ENCODE measurements at places on chromosomes 7 and 10.

DNA sequence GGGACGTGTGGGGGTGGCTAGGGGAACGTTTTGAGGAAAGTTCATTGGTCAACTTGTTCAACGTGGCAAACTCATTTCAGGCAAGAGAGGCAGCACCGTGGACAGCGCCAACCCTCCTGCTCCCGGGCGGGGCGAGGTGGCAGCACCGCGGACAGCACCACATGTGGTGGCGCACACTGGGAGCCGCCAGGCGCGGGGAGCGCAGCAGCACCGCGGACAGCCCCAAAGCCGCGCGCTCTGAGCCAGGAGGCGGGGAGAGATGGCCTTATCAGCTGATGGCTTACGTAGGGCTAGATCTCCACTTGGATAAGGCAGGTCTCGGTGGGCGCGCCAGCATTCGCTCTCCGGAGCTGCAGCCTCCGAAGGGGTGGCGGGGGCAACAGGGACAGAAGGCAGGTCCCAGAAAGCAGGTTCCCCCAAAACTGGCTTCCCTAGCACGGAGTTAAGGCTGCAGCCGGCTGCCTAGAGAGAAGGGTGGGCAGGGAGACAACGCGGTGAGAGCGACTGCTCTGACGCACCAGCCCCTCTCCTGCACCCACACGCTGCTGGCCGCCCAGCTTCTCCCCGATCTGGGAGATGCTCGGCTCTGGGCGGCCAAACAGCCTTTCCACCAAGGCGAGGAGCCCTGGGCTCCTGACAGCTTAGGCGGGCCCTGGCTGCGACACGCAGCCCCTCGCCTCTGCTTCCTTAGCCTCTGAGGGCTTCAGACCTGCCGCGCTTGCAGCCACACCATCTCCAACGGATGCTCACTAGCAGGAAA lies at the start of gene HTR5A:
TSS of gene HTR5A (plus strand) at position 333 of the 760 bp plus-strand sequence. CDS start 576 bp downstream, outside the sequence.
- peak; percentile 96 for DNase-seq

- peak; percentile 47 for DNase-seq
These were observed 101.9 kb upstream of the TNRC18 start for GRCh38 chr7:5525271-5526099.

GRCh38 chr10:81875467-81876252 lies 666 bp downstream of the NRG3 start:
- DNase-seq: peak; percentile 36

DNA sequence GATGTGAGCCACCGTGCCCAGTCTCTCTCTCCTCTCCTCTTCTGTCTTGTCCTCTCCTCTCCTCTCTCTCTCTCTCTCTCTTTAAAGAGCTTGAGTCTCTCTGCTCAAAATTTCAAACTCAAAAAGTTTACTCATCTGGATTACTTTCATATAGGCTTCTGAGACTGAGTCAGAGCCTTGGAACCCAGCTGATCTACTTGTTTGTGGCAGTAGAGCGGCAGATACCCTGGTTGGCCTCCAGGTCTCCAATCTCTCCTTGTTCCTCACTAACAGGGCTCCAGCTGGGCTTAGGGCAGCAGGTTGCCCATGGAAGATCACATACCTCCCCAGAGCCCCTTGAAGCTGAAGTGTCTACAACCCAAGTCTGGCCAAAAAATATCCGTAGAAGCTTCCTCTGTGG lies 51.0 kb downstream of the HHEX start:
- no peak for DNase-seq

GRCh38 chr10:133461027-133461426 lies 7.3 kb downstream of the SCART1 start:
- DNase-seq: no peak

- DNase-seq: no peak
These were observed 5.6 kb downstream of the TBL2 start for GRCh38 chr7:73572767-73573186.

- no peak for DNase-seq
These were observed 17.2 kb downstream of the AP5Z1 start for GRCh38 chr7:4792537-4793126.

DNA sequence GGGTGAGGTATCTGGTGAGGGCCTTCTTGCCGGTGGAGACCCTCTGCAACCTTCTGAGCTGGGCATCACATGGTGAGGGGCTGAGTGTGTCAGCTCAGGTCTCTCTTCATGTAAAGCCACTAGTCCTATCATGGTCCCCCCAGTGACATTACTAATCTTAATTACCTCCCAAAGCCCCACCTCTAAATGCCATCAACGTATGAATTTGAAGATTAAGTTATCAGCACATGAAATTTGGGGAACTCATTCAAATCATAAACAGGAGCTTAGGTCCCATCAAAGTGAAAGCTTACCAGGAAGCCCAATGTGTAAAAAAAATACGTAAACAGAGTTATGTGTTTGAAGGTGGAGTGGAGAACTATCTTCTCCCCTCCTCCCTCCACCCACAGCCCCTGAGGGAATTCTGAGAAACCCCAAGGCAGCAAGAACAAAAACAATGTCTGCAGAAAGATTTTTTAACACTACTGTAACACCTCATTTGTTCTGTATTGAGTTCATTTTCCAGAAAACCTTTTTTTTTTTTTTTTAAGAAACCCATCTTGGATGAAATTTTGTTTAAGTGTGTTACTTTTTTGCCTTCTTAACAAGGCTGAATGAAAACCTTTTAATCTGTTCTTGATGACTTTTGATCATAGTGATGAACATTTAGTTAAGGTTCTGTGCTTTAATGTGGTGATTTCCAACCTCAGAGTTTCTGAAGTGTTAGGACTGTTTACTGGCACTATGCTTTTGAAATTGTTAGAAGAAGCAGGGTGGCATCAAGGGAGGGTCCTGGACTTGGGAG lies 19.1 kb upstream of the PCGF5 start:
- no peak for DNase-seq

DNA sequence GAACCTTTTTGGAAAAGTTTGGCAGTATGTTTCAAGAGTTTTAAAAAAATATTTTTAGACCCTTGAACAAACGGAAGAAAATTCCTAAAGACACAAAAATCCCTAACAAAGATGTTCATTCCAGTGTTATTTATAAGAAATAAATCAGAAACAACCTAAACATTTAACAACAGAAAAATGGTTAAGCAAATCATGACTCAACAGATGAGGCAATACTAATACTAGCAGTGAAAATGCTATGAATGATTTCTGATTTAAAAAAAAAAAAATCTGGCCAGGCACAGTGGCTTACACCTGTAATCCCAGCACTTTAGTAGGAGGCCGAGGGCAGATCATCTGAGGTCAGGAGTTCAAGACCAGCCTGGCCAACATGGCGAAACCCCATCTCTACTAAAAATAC lies 61.0 kb downstream of the ARHGAP12 start:
- no peak for DNase-seq

- no peak for DNase-seq
These were observed 121.9 kb downstream of the USP6NL start for GRCh38 chr10:11489591-11489990.

GRCh38 chr7:33854801-33855350 lies 50.5 kb upstream of the BMPER start:
- DNase-seq: no peak

DNA sequence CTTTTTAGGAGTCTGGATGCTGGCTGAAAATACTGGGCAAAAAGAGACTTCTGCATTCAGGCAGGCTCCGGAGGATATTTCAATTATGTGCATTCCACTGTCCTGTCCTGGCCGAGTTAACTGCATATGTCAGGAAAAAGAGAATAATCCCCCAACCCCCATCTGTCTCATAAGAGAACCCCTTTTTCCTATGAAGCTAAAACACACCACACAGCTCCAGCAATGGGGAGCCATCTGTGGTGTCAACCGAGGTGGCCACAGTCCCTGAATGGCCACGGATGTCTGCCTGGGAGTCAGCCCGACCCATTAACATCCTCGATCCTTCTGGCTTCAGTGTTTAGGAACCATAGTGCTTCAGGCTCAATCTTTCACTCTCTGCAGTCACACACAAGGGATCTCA lies 70.4 kb downstream of the RSU1 start:
- no peak for DNase-seq

DNA sequence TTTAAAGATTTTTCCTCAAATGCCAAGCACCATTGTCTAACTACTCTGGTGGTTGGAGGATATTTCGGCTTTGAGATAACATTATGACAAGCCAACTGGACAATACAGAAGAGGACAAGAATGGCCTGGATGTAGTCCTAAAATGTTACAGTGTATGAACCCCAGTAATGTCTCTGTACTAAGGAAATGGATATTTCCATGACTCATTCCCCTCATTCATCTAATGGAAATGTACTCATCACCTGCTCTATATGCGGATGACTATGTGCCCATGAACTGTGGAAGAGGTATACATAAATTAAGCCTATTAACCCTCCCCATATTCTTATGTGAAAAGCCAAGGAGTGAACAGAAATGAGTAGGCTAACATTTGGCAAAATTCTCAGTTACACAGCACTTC lies 207.9 kb downstream of the CACNA2D1 start:
- DNase-seq: no peak

GRCh38 chr10:124160176-124160575 lies 66.8 kb upstream of the CHST15 start:
- DNase-seq: no peak
